ENCODE measurements at places on chromosomes 1 and 21.

- DNase-seq: no peak
Observed at GRCh38 chr1:241848686-241849344, 811 bp downstream of the EXO1 start.

DNA sequence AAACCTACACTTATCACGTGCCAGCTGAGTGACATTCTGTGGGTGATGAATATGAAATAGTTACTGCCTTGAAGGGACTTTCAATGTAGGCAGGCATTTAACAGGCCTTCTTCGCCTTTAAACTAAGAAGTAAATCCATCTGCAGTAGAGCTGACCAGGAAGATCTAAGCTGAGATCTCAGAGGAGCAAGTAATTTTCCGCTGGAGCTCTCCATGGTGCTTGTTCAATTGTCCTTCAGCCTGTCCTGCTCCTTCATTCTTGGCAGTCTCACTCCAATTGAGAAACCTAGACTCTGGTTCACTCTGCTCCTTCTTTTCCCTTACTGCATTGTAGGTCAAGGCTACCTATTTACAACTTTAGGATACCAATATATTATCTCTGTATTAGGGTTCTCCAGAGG is 183.5 kb downstream of the HMCN1 start:
- peak; percentile 67 for DNase-seq

DNA sequence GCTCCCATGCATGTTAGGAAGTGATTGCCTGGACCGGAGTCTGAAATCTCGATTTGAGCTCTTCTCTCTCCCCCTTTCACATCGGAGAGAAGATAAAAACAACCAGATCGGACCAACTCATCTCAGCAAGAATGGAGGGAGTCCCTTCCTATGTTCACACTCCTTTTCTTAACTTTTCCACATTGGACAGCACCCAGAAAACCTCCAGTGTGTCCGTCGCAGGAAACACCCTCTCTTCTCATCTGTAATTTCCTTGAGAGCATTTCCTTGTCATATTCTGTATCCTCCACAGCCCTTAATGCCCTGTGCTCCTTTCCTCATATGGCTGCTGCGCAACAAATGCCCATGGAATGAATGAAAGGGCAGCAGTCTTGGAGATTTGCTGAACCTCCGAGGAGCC is 1.5 kb upstream of the TDRD10 start:
- DNase-seq: no peak

GRCh38 chr1:151849126-151849525 is 4.4 kb downstream of the THEM5 start:
- no peak for DNase-seq

- DNase-seq: peak; percentile 88
Observed at GRCh38 chr1:153536012-153536670, 350 bp upstream of the S100A6 start.

DNA sequence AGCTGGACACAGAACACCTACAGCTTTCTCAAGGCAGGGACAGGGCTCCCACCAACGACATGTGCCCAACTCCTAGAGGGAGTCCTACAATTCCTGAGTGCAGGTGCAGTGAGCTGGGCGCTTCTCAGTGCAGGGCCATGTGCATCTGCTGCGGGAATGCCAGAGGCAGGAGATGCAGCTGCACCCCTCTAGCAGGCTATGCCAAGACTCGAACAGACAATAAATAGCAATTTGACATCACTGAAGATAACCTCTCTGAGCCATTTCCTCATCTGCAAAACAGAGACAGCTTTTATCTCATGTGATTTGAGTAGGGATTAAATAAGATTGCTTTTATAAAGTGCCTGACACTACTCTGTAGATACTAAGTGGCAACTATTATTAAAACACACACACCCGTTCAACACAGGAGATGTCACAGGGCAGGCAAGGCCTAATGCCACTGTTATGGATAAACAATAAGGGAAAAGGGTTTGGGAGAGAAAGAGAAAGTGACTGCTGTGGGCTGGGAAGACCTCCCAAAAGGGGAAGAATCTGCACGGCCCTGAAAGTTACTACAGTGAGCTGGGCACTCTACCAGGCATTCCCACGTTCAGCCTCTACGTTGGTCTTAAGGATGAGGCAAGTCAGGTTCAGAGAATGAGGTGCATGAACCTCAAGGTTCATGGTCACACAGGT is 5.7 kb downstream of the SLC9A1 start:
- no peak for DNase-seq

- no peak for DNase-seq
Observed at GRCh38 chr1:245999697-246000637, 507.1 kb downstream of the SMYD3 start.

GRCh38 chr1:236561976-236562375 is 38.2 kb downstream of the LGALS8 start:
- DNase-seq: no peak

GRCh38 chr1:193654951-193655735 is 468.7 kb upstream of the B3GALT2 start:
- no peak for DNase-seq

DNA sequence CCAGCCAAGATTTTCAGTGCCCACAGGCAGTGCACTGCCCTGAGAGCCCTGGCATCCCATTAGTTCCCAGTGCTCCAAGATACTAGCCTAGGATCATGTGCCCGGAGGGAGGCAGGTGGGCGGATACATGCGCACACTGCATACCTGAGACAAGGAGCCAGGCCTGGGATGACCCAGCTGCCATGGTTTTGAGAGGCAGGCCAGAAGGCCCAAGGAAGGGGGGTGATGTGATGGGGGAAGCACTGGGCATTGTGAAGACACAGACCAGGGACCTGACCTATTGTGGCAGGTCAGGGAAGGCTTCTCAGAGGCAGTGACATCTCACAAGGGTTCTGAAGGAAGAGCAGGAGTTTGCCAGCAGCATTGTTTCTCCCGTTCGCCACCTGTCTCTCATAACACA is 3.6 kb downstream of the ZC3H12A start:
- DNase-seq: no peak

GRCh38 chr21:38325731-38326420 is 69.1 kb downstream of the KCNJ15 start:
- no peak for DNase-seq

DNA sequence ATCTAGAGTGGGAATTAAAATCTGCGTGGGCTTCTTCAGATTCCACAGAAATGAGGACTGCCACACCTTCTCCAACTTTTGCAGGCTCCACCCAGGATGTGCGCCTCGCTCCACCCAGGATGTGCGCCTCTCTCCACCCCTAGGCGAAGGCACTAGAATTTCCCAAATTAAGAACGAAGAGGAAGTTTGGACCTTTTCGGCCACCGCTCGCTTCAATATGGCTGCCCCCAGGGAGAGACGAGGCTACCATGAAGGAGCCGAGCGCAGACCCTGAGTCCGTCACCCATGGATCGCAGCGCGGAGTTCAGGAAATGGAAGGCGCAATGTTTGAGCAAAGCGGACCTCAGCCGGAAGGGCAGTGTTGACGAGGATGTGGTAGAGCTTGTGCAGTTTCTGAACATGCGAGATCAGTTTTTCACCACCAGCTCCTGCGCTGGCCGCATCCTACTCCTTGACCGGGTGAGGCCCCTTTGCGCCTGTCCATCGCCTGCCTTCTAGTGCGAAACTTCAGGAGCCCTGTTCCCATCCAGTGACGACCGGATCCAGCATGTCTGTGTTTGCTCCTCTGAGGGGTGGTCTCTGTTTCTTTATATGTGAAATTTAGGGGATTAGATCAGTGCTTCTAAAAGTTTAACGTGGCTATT is at the start of the genes CRYZ and TYW3:
TSS of gene CRYZ (minus strand) at position 91 of the 644 bp plus-strand sequence. CDS start 8,229 bp downstream, outside the sequence.
TSS of gene TYW3 (plus strand) at position 193 of the 644 bp plus-strand sequence. CDS start at position 286, 93 bp downstream.
- DNase-seq: peak; percentile 96

- no peak for DNase-seq
Observed at GRCh38 chr1:110038271-110038670, 3.8 kb downstream of the STRIP1 start.

- peak; percentile 78 for DNase-seq
Observed at GRCh38 chr1:183711741-183712361, 58.7 kb upstream of the APOBEC4 start.

GRCh38 chr1:214324896-214325800 is 44.2 kb downstream of the SMYD2 start:
- DNase-seq: no peak
